Skeletal muscle cell (primary cell): ENCODE measurements at places on chromosomes 6 and 20.
A peak's percentile ranks its signal among the peaks of the same experiment; 100 is the strongest.

DNA sequence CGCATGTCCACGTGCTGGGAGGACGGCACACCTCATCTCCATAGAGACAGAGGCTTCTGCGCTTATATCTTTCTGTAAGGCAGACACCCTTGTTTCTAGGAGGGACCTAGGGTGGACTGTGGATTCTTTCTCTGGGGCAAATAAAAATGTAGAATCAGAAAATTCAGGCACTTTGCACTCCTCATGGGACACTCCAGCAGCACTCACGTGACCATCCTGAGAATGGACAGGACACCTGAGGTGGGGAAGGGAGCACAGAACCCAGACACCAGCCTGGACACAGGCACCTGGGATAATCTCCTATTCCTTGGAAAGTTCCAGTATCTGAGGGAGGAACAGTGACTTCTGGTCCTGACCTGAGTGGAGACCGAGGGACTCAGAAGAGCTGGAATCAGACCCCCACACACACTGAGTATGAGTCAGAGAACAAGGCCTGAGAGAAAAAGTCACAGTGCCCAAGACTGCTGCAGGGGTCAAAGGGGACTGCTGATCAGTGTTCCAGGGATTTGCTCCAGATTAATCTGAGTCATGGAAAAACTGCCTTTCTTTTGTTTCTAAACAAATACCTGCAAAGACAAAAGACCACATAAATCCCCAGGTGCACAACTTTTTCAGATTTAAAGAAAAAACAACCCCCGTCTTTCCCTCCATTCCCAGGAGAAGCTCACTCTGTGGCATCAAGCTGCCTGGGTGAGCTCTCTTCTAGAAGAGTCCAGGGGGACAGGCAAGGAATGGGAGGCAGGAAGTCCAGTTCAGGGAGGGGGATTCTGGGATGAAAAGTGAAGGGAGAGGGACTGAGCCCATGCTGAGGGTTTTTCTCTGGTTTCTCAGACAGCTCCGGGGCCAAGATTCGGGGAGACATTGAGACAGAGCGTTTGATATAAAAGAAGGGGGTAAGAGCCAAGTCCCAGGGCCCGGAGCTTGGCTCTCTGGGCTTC, 35.6 kb upstream of the MICB start:
- no peak for DNase-seq

DNA sequence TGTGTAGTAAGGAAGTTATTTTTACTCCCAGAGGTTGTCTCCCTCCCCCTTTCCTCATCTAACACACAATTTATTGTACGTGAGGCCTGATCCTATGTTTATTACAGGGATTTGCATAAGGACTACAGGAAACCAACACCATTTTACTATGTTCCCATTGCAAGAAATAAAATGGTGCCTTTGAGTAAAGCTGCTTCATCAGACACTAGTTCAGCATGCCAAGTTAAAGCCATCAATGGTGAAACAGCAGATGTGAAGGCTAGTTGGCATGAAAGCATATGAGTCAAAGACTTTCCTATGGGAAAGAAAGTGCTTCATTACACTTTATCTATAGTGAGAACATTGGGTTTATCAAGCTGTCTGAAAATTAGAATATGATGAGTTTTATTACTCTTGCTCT, 543.0 kb downstream of the GRIK2 start:
- no peak for DNase-seq

GRCh38 chr20:44830995-44831394, 20.6 kb upstream of the RIMS4 start:
- DNase-seq: no peak

DNA sequence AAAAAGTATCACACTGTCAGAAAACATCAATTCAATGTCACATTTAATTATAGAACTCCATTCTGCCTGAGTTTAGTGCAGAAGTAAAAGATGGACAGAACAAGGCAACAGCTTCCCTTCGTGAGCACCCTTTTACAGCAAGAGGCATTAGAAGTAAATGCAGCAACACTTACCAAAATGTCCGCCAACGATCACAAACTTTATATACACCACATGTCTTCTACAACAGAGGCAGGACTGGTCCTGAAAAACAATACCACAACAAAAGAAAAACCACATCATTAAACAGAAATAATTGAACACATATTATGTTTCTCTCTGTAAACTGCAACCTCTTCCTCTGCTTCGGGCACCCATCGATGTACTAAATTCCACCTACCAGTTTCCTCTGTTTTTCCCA, 92.9 kb downstream of the FYN start:
- DNase-seq: no peak

GRCh38 chr6:100078509-100078908, 84.5 kb upstream of the MCHR2 start:
- DNase-seq: no peak

DNA sequence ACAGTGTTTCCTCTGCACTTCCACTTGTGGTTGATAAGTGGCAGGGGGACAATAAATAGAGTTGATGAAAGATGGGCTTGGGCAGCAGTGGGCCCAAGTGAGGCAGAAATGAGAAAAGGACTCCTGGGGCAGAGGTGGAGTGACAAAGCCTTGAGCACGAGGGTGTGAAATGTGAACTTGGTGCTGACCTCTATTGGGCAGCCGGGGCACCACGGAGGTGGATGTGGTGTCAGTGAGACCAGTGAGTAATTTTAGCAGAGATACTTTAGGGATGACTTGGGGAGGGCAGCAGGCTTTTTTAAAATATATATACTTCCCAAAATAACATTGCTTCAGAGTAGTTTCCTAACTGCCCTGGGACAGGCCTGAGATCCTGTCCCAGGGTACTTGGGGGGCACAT, 30.6 kb upstream of the MYLK2 start:
- DNase-seq: no peak

- DNase-seq: no peak
Measured at GRCh38 chr6:31336896-31337496, 20.0 kb downstream of the HLA-B start.

DNA sequence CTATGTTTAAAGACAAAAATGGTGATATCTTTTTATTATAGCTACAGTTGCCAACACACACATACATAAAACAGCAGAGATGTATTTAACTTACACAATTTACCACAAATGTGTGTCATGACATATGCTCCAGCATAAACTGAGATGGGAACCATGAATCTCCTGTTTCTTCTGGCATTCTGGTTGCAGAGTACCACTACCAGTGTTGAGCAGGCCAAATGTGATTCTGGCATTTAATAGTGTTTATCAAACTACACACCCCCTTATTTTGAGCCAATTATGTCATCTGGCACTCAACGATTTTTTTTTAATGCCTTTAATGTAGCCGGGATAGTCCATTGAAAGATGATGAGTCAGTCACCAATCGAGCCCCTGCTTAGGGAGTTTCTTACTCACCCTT, 59.0 kb upstream of the TPD52L1 start:
- DNase-seq: peak; percentile 64

- DNase-seq: peak; percentile 60
Measured at GRCh38 chr20:9200196-9200595, 131.3 kb downstream of the PLCB4 start.

GRCh38 chr6:122798099-122798641, 9.1 kb downstream of the SMPDL3A start:
- DNase-seq: peak; percentile 74

- no peak for DNase-seq
Measured at GRCh38 chr20:12837646-12838045, 171.1 kb upstream of the SPTLC3 start.

DNA sequence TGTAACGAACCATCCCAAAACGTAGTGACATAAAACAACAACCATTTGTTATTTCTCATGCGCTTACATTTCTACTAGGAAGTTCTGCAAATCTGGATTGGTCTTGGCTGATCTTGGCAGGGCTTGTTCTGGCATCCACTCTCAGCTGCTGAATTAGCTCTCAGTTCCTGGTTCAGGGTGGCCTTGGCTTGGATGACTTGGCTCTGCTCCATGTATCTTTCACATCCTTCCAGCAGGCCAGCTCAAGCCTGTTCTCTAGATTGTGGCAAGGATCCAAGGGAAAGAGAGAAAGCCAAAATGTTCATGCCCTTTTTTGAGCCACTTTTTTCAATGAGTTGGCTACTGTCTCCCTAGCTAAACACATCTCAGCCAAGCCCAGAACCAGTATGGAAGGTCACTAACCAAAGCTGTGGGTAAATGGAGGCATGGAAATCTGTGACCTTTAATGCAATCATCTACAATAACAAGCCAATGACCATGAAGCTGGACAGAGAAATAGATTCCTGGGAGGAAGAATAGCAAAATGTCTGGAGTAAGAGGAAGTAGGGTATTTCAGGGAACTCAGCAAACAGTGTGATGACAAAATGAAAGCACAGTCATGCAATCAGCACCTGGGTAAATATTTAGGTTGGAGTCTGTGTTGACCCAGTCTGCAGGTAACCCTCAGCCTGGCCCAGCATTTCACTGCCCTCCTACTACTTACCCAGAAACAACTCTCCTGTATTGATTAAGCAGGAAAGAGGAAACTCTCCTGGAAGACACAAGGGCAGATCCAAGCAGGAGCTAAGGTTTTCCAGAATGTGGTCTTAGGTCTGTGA, 32.7 kb upstream of the SNAP25 start:
- peak; percentile 5 for DNase-seq

- DNase-seq: no peak
Measured at GRCh38 chr20:58610811-58611210, 40.3 kb upstream of the STX16 start.

DNA sequence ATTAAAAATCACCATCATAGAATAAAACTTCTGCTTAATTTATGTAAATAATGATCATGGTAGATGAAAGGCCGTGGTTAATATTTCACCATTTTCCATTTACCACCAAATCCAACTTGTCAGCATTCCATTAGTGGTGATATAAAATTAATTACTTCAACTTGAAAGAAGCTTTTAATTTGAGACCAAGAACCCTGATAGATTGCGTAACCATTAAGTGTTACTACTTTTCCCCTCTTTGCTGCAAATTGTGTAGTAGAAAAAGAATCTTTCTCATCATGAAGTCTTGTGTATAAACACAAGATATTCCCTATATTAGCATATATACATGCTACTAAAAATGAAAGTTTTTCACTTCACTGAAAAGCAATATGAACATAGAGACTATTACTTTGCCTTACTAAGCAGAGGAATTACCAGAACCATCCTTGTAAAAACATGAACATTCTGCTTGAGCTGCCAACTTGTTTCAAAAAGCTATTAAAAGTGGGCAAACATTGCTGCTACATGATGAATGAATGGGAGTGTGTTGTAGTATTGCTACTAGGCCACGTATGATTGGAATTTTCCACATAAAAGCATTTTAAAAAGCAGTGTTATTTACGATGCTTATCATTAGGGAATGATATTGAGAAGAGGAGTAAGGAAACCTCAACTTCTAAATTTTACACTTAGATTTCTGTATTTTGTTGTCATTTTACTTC, 35.0 kb downstream of the STX11 start:
- no peak for DNase-seq

GRCh38 chr6:88445188-88445965, 279.2 kb upstream of the CNR1 start:
- DNase-seq: no peak
